ENCODE measurements at places on chromosomes 3 and 15.

DNA sequence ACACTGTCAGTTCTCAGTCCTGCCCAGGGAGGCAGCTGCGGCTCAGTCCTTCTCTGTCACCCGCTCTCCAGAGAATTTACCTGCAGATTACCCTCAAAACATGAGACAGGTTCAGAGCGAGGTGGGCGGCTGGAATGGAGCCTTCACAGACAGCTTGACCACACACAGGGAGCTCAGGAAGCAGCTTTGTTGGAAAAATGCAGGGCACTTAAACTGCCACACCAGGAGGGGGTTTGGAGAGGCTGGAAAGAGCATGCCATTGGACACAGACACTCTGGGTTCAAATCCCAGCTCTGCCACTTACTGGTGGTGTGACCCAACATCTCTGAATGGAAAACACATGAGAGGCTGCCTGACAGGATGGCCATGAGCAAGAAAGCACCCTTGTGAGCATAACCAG is 290.8 kb upstream of the LRRFIP2 start:
- H3K27me3 ChIP-seq = peaks cover 48% of the 10 kb centered on the region
- no peak overlapping the region for H3K4me3 ChIP-seq
- H3K4me1 ChIP-seq = no peaks in the 10 kb centered on the region

DNA sequence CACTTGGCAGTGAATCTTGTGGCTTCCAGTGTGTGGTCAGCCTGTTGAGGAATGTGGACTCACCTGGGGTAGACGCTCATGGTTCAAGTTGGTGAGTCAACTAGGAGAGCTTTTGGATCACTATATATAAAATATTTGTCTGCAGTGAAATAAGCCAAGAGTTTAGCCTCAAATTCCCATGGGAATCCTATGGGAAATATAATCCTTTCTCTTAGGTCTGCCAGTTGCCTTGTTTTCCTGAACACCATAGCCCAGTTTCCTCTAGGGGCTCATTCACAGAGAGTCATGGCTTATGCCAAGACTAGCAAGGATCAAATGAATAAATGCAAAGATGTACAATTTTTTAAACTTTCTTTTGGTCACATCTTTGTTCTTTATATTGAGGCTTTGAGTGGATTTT is 100.1 kb upstream of the NPHP3 start:
- H3K27ac ChIP-seq = no peak overlapping the region
- peaks cover 6% of the 10 kb centered on the region for H3K4me1 ChIP-seq
- no peak for DNase-seq
- no peaks in the 10 kb centered on the region for H3K27me3 ChIP-seq
- H3K4me3 ChIP-seq = no peak overlapping the region

DNA sequence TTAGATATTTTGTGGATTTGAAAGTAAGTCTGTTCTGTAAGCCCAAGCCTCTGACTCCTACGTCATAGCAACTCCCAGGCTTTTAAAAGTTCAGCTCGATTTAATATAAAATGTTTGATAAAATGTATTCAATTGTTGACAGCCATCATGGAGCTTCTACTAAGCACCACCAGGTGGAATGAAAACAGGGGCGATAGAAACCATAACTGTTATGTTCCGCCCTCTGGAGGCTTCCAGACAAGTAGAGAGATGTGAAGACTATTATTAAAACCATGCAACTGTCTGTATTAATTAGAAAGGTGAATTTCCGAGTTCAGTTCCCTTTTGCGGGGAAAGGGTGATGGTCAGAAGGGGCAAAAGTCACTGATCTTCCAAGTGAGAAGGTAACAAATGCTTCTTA is 292.2 kb downstream of the NR2F2 start:
- H3K4me3 ChIP-seq = no peak overlapping the region
- DNase-seq = no peak
- H3K4me1 ChIP-seq = no peaks in the 10 kb centered on the region
- no peak overlapping the region for H3K27ac ChIP-seq
- peaks cover 2% of the 10 kb centered on the region for H3K27me3 ChIP-seq

DNA sequence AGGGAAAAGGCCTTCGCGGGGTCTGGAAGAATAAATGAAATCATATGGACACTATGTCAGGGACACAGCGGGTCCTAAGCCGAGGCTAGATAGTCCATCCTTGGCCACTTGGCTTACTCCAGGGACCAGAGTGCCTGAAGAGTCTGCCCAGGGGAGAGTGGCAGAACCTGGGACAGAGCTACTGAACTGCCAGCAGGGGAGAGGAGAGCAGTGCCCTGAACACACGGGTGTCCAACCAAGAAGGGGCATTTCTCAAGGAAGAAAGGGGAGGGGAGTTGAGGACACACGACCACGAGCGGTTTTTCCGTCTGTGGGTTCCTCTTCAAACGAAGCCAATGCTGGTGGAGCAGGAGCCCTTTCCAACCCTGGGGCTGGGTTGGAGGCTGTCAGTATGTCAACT is 1.0 kb downstream of the ACAN start:
- peaks cover 9% of the 10 kb centered on the region for H3K4me1 ChIP-seq
- H3K27ac ChIP-seq = no peak overlapping the region
- peaks cover 64% of the 10 kb centered on the region for H3K27me3 ChIP-seq
- H3K4me3 ChIP-seq = no peak overlapping the region

DNA sequence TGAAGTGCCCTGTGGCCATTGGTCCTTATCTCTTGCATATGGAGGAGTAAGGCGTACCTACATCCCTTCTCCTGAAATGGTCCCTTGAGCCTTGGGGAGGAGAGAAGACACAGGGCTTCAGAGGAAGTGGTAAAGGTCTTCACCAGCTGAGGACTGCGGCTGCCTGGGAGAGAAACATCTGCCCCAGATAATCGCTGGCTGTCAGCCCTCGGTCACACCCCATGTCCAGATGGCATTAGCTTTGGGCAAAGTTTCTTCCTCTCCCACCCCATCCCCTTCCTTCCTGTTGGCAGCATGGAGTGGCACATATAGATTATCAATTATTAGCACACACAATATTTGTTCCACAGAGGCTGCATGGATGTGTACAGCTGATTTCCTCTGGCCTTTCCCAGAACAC is 61.6 kb downstream of the LRTM1 start:
- no peaks in the 10 kb centered on the region for H3K36me3 ChIP-seq
- H3K27me3 ChIP-seq = peaks cover 15% of the 10 kb centered on the region
- DNase-seq = no peak
- no peak overlapping the region for H3K4me3 ChIP-seq
- H3K27ac ChIP-seq = no peak overlapping the region

- no peaks in the 10 kb centered on the region for H3K36me3 ChIP-seq
- no peak overlapping the region for H3K27ac ChIP-seq
Observed at GRCh38 chr15:49890689-49891088, 228.3 kb downstream of the ATP8B4 start.

DNA sequence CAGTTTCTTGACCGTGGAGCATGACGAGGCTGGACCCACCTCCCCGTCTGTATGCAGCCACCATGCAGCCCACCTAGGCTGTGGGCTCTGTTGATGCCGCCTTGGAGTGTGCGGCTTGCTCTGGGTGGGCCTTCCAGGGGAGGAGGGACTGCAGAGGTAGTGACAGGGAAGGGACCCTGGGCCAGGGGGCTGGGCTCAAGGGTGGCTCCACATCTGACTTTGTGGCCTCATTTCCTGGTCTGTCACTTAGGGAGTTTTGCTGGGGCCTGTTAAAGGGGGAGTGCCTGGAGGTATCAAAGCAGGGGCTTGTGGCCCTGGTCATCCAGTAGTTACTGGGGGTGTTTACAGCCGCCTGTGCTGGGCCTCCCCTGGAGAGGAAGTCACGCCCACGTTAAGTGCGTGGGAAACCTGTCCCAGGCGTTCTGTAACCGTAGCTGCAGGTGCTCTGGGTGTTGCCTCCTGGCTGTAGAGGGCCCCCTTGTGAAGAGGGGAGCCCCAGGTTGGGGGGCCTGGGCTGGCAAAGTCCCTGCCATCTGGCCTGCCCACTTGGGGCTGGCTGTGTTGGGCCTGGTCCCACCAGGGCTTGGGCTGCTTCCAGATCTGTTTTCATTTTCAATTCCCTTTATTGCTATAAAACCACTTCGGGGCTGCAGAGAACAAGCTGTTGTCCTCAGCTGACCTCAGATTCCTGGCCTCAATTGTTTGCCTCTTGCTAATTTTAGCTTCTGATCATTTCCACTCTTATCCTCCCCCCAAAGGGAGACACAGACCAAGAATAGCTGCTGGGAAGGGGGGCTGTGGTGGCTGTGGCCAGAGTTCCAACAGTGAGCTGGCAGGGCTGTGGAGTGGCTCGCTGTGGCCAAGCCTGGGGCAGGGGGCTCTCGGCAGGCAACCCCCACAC is 26.5 kb downstream of the KLF13 start:
- no peak overlapping the region for H3K4me3 ChIP-seq
- H3K36me3 ChIP-seq = no peaks in the 10 kb centered on the region
- peaks cover 14% of the 10 kb centered on the region for H3K4me1 ChIP-seq
